ENCODE measurements at places on chromosomes 5 and 9.
A peak's percentile ranks its signal among the peaks of the same experiment; 100 is the strongest.

GRCh38 chr9:38029915-38030638, 39.0 kb downstream of the SHB start:
- no peak for DNase-seq

GRCh38 chr5:60719329-60719728, 19.4 kb upstream of the DEPDC1B start:
- no peak for DNase-seq

- no peak for DNase-seq
These were observed 841.6 kb downstream of the MAT2B start for GRCh38 chr5:164346785-164347630.

GRCh38 chr5:173917788-173918786, 29.9 kb downstream of the CPEB4 start:
- DNase-seq: peak; percentile 66

DNA sequence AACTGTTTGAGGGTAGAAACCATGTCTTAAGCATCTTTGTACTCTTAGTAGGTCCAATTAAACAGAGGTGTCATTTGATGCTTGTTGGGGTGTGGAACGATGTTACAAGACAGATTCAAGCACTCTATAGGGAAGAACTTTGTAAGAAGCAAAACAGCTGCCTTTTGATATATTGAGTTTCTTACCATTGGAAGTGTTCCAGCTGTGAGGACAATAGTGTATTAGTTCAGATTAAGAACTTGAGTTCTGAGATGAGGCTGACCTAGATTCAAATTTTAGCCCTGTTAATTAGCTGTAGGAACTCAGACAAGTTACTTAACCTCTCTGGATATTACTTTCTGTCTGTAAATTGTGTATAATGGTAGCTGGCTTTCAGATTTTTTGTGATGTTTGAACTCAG, 19.6 kb upstream of the ZNF462 start:
- no peak for DNase-seq

- no peak for DNase-seq
These were observed 1938.7 kb upstream of the NUDT12 start for GRCh38 chr5:105501315-105501714.

DNA sequence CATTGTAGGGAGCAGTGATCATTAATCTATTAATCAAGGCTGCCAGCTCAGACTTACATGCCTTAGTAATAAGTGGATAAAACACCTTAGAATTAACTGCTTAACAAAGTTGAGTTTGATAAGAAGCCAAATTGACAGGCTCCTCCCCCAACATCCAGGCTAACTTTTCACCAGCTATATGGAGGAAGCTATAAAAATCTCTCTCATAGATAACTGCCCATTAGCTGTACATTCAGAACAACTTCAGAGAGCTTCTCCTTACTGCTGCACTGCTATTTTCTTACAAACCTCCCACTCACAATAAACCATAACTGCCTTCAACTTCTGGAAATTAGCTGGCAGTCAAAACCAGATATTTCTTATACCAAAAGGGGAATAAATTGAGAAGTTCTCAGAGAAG, 364.1 kb downstream of the PRELID2 start:
- DNase-seq: no peak

GRCh38 chr5:1130218-1130946, 18.5 kb upstream of the SLC12A7 start:
- no peak for DNase-seq

DNA sequence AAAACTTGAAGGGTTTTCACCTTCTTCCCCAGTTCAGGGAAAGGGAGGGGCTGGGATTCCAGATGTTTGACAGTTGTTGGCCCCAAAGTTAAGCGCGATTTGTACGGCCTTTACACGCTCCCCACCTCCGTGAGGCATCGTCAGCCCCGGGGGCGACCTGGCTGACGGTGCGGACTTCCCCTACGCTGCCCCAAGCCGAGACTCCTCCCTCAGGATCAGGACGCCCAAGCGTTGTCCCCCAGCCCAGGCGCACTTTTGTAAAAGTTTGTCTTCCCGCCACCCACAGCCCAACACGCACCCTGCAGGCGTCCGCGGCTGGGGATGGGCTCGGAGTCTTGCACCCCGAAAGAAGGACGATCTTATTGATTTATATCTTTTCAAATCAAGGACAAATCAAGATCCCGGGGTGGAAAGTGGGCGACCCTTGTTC, 713 bp downstream of the MOB3B start:
- peak; percentile 4 for DNase-seq

- peak; percentile 8 for DNase-seq
These were observed 432 bp downstream of the STARD4 start for GRCh38 chr5:111511831-111512374.

DNA sequence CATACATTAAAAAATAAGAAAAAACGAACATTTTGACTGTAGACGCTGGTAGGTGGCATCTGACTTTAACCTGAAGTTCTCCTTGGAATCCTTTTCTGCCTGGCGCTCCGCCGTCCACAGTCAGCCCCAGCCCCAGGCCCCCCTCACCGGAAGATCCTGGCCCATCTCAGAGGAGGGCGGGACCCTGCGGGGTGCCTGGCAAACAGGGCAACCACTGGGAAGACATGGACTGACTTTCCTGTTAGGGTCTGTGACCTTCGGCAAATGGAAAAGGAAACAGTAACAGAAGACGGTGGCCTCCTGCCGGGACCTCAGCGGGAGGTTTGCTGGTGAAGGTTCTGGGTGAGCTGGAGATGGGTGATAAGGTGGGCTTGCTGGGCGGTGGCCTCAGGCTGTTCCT, 11.7 kb upstream of the EGR1 start:
- DNase-seq: no peak

DNA sequence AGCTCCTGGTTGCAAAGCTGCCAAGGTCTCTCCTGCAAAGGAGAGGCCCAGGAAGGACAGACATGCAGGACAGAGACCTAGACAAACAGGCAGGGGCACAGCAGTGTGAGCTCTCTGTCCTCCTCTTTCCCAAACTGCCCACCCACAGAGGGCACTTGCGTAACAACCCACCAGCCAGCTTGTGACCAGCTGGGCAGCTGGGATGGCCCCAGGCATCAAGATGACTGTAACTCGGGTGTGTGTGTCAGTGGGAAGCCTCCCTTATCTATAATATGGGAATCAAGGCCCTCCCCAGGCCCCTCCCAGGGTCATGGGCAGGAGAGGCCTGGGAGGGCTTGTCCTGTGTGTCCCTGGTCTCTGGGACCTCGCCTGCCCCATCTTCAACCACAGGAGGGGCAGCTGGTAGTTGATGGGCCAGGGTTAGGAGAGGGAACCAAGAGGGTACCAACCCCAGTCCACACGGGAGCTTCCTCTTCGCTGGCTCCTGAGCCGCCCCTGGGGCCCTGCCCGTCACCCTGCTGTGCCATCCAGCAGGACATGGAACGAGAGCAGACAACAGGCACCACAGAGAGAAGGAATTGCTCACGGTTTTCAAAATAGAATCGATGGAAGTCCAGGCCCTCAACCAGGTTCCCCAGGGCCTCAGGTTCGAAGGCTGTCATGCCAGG, 37.9 kb downstream of the SLC6A7 start:
- DNase-seq: no peak
